LNCaP clone FGC (cell line): ENCODE measurements at places on chromosomes 16 and 17.

- no peak for DNase-seq
Observed at GRCh38 chr17:31431098-31431851, 39.8 kb downstream of the RAB11FIP4 start.

DNA sequence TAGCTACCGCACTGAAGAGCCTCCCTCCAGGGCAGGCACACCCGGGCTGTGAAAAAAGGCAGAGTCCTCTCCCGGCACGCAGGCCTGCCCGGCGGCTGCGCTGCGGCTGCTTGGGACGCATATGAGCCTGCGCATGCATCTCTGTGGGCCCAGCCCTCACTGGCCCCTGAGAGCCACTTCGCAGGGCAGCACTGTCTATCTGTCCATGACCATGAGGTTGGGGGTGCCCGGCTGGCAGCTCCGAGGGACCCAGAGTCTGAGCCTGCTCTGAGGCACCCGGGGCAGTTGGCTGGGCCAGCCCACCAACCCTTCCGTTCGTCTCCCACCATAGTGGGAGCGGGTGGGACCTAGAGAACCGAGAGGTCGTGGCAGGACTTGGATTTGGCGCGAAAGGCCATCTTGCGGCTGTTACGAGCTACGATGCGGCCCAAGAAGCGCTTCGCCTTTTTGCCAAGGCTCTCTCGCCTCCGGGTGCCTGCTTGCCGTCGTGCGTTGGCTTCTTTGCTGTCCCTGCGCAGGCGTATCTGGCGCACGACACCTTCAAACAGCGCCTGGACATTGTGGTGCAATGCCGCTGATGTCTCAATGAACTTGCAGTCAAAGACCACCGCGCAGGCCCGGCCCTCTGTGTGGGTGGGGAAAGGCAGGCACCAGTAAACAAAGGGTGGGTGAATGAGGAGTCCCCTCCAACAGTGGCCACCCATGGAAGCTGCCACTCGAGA, 3.2 kb upstream of the CDH16 start:
- DNase-seq = no peak

- DNase-seq = no peak
Observed at GRCh38 chr16:49594685-49595498, 221.3 kb downstream of the C16orf78 start.

GRCh38 chr17:1374431-1375177, 25.4 kb downstream of the YWHAE start:
- DNase-seq = no peak

DNA sequence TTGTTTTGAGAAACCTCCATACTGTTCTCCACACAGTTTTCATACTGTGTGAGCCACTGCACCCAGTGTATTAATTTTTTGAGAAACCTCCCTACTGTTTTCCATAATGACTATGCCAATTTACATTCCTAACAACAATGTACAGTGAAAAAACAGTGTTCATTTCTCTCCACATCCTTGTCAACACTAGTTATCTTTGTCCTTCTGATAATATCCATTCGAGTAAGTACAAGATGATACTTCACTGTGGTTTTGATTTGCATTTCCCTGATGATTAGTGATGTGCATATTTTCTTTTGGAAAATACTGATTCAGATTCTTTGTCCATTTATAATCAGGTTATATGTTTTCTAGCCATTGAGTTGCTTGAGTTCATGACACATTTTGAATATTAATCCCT, 462.0 kb downstream of the CDH11 start:
- no peak for DNase-seq
